ENCODE measurements at places on chromosomes 3 and 15. TPM values are rescaled to one million over a fixed set of nuclear protein-coding genes. Genes with fewer than 3 reads are reported as not detected.

GRCh38 chr3:69856965-69857705, 117.9 kb downstream of the MITF start:
- H3K4me3 ChIP-seq = no peak overlapping the region
- no peak for DNase-seq
- no peaks in the 10 kb centered on the region for H3K36me3 ChIP-seq
- peaks cover 35% of the 10 kb centered on the region for H3K4me1 ChIP-seq
- H3K27ac ChIP-seq = no peak overlapping the region

- H3K36me3 ChIP-seq = no peaks in the 10 kb centered on the region
- no peak for DNase-seq
- no peak overlapping the region for H3K4me3 ChIP-seq
- no peak overlapping the region for H3K27ac ChIP-seq
- peaks cover 5% of the 10 kb centered on the region for H3K4me1 ChIP-seq
- H3K27me3 ChIP-seq = no peaks in the 10 kb centered on the region
These were observed 32.4 kb upstream of the HES1 start for GRCh38 chr3:194103505-194103904.

Gene CHST2
- polyA plus RNA-seq = 2.9 TPM

- peak; percentile 93 for DNase-seq
- no peaks in the 10 kb centered on the region for H3K27me3 ChIP-seq
- no peaks in the 10 kb centered on the region for H3K36me3 ChIP-seq
These were observed 11.9 kb downstream of the GABRR3 start for GRCh38 chr3:98022978-98023820.

- H3K27me3 ChIP-seq = no peaks in the 10 kb centered on the region
- no peak overlapping the region for H3K4me3 ChIP-seq
- H3K27ac ChIP-seq = no peak overlapping the region
- no peaks in the 10 kb centered on the region for H3K4me1 ChIP-seq
These were observed 181.6 kb upstream of the SOX14 start for GRCh38 chr3:137582484-137582883.

Gene LIPH
- not detected for polyA plus RNA-seq

- no peak overlapping the region for H3K4me3 ChIP-seq
- no peak for DNase-seq
- no peaks in the 10 kb centered on the region for H3K4me1 ChIP-seq
- no peaks in the 10 kb centered on the region for H3K36me3 ChIP-seq
- H3K27me3 ChIP-seq = no peaks in the 10 kb centered on the region
These were observed 131.0 kb downstream of the RPLP1 start for GRCh38 chr15:69583626-69584025.

GRCh38 chr15:51736069-51736468, 1.4 kb downstream of the LYSMD2 start:
- H3K4me1 ChIP-seq = peaks cover 48% of the 10 kb centered on the region
- no peaks in the 10 kb centered on the region for H3K36me3 ChIP-seq
- DNase-seq = no peak
- H3K27ac ChIP-seq = peak overlapping the region; percentile 90

- no peaks in the 10 kb centered on the region for H3K36me3 ChIP-seq
- no peak overlapping the region for H3K27ac ChIP-seq
- DNase-seq = no peak
- no peak overlapping the region for H3K4me3 ChIP-seq
- no peaks in the 10 kb centered on the region for H3K27me3 ChIP-seq
These were observed 407.8 kb downstream of the TUSC7 start for GRCh38 chr3:117117188-117117936.

DNA sequence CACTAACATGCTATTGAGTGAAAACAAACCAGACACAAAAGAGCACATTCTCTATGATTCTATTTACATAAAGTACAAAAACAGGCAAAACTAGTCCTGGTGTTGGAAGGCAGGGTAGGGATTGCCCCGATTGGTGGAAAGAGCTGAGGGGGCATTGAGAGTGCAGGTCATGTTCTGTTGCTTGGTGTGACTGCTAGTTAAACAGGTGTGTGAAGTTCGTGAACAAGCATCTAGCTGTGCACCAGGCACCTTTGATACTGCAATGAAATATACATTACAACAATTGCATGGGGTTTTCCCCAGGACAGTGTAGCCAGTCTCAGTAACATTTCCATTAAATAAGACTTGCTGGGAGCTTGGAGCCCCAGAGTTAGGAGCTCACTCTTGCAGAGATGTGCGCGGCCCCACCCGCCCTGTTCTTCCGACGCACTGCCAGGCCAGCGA, 26.3 kb upstream of the THRB start:
- H3K4me3 ChIP-seq = peak overlapping the region; percentile 84
- no peaks in the 10 kb centered on the region for H3K27me3 ChIP-seq
- peaks cover 6% of the 10 kb centered on the region for H3K4me1 ChIP-seq

Gene ROBO2
- 0.03 TPM for polyA plus RNA-seq

- peaks cover 43% of the 10 kb centered on the region for H3K4me1 ChIP-seq
- no peaks in the 10 kb centered on the region for H3K36me3 ChIP-seq
- H3K27me3 ChIP-seq = no peaks in the 10 kb centered on the region
- peak overlapping the region; percentile 10 for H3K27ac ChIP-seq
These were observed 5.9 kb downstream of the ARHGEF3 start for GRCh38 chr3:56795829-56796185.

Gene SAXO2
- 0.40 TPM for polyA plus RNA-seq

DNA sequence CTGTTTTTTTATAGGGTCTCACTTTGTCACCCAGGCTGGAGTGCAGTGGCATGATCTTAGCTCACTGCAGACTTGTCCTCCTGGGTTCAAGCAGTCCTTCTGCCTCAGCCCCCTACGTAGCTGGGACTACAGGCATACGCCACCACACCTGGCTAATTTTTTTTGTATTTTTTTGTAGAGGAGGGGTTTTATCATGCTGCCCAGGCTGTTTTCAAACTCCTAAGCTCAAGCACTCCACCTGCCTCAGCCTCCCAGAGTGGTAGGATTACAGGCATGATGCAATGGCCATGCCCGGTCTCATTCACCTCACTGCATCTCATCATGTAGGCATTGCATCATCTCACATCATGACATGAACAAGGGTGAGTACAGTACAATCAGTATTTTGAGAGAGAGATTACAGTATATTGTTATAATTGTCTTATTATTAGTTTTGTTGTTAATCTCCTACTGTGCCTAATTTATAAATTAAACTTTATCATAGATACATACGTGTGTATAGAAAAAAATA, 74.3 kb upstream of the EOMES start:
- no peak overlapping the region for H3K27ac ChIP-seq
- H3K36me3 ChIP-seq = no peaks in the 10 kb centered on the region
- DNase-seq = no peak
- no peak overlapping the region for H3K4me3 ChIP-seq

Gene IQCF6
- polyA plus RNA-seq = not detected

GRCh38 chr15:70566047-70566835, 197.1 kb downstream of the UACA start:
- no peaks in the 10 kb centered on the region for H3K27me3 ChIP-seq
- H3K36me3 ChIP-seq = no peaks in the 10 kb centered on the region
- H3K4me3 ChIP-seq = no peak overlapping the region
- no peak overlapping the region for H3K27ac ChIP-seq
- no peak for DNase-seq

DNA sequence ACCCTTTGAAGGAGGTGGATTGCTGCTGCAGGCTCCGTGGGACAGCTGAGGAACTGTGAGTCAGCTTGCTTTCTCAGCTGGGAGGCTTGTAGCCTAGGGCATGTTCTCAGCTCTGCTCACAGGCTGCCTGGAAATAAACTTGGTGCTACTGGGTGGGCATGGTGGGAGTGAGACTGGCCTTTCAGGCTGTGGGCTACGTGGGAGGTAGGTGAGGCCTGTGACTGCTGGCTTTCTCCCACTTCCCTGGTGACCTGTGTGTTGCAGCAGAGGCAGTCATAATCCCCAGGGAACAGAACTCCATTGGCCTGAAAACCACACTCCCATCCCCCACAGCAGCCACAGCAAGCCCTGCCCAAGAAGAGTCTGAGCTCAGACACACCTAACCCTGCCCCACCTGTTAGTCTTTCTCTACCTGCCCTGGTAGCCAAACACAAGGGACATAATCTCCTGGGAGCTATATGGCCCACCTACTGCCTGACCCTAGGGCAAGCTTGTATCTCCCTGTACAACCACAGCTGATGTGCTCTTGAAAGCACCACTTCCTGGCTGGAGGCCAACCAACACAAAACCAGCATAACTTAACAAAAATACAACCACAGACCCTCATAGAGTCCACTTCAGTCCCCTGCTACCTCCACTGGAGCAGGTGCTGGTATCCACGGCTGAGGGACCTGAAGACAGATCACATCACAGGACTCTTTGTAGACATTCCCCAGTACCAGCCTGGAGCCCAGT, 236.5 kb downstream of the SQOR start:
- H3K27me3 ChIP-seq = peaks cover 1% of the 10 kb centered on the region
- no peaks in the 10 kb centered on the region for H3K4me1 ChIP-seq
- no peak for DNase-seq
- H3K4me3 ChIP-seq = no peak overlapping the region

Gene CPNE9
- polyA plus RNA-seq = not detected

DNA sequence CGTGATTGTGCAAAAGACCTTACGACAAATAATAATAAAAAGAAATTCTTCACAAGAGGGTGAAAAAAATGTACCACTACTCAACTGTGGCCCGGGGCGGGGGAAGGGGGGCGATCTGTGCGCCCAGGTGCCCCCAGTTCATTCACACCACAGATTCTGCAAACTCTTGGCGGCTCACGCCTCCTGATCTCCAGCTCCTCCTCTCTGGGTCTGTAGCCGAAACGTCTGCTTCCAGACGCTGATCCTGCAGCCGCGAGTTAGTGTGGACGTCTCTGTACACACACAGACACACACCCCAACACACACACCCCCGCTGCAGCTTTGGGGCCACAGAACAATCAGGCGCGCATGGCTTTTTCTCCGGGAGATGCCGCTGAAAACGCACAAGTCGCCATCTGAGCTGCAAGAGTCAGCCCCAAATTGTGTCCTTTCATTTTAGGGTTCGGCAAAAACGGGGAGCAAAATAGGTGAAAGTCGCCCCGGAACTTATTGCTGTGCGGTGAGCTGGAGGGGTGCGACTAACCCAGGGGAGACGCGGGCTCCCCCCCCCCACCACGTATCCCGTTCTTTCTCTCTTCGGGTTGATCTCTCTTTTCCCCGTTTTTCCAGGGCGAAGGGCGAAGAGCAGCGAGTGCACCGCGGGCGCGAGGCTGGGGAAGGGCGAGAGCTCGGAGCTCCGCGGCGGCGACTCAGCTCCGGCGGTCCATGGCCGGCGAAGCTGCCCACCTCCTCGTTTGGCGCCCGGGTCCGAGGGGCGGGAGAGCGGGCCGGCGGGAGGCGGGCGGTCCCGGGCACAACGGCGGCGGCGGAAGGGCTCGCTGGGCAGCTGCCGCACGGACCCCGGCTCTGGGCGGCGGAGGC, 505 bp upstream of the WNT5A start:
- peak overlapping the region; percentile 59 for H3K27ac ChIP-seq
- peak; percentile 74 for DNase-seq
- peaks cover 3% of the 10 kb centered on the region for H3K4me1 ChIP-seq
- H3K36me3 ChIP-seq = no peaks in the 10 kb centered on the region

- H3K4me1 ChIP-seq = peaks cover 26% of the 10 kb centered on the region
- peak within 1 kb of the TSS; percentile 97 for H3K27ac ChIP-seq
- H3K36me3 ChIP-seq = peaks cover 5% of the 10 kb centered on the region
These were observed at the start of the genes PARP3 and RRP9 for GRCh38 chr3:51941798-51942602. PARP3 (plus strand) TSS chr3:51942363; CDS start chr3:51943356, 993 bp downstream. RRP9 (minus strand) TSS chr3:51941904; CDS start chr3:51941867, 37 bp downstream.

DNA sequence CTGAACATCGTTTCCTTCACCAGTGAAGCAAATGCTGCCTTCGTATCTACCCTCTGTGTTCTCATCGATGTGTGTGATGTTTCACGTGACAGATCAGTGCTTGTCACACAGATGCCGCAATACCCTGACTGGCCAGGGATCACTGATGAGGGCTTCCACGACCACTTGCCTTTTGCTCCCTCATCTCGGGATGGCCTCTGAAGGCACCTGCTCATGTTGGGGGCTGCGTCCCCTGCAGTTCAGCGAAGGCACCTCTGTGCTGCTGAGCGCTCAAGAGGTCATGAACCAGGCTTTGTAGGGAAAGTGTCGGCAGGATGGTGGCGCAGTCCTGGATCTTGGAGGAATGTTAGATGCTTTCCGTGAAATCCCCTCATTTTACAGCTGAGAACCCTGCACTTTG, 79.2 kb upstream of the KLF13 start:
- H3K27ac ChIP-seq = no peak overlapping the region
- H3K4me3 ChIP-seq = no peak overlapping the region
- H3K27me3 ChIP-seq = no peaks in the 10 kb centered on the region
- no peaks in the 10 kb centered on the region for H3K4me1 ChIP-seq
- no peak for DNase-seq
- no peaks in the 10 kb centered on the region for H3K36me3 ChIP-seq

- no peaks in the 10 kb centered on the region for H3K27me3 ChIP-seq
- H3K36me3 ChIP-seq = no peaks in the 10 kb centered on the region
These were observed 56.0 kb downstream of the RAB11A start for GRCh38 chr15:65925338-65925737.

GRCh38 chr3:128170866-128171516, 17.7 kb downstream of the EEFSEC start:
- H3K4me3 ChIP-seq = no peak overlapping the region
- no peak overlapping the region for H3K27ac ChIP-seq
- no peaks in the 10 kb centered on the region for H3K27me3 ChIP-seq
- H3K4me1 ChIP-seq = peaks cover 23% of the 10 kb centered on the region
- peak; percentile 68 for DNase-seq

Data from psoas muscle (tissue), 8 donors.